ENCODE measurements at places on chromosomes 13 and 19.

- DNase-seq: no peak
Measured at GRCh38 chr13:113393226-113393562, 29.3 kb upstream of the GRTP1 start.

DNA sequence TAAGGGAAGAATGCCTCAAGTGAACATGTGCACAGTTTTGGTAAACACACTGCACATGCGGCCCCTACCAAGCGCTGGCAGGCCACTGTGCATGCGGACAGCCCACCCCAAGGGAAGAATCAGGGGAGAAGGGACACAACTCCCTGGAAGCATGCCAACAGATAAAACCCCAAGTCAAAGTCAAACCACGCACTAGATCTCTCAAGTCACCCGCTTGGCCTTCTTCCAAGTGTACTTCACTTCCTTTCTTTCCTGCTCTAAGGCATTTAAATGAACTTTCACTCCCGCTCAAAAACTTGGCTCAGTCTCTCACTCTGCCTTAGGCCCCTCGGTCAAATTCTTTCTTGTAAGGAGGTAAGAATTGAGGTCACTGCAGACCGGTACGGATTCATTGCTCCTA, 4.6 kb upstream of the RFXAP start:
- no peak for DNase-seq

GRCh38 chr13:84050536-84050935, 168.3 kb upstream of the SLITRK1 start:
- no peak for DNase-seq

DNA sequence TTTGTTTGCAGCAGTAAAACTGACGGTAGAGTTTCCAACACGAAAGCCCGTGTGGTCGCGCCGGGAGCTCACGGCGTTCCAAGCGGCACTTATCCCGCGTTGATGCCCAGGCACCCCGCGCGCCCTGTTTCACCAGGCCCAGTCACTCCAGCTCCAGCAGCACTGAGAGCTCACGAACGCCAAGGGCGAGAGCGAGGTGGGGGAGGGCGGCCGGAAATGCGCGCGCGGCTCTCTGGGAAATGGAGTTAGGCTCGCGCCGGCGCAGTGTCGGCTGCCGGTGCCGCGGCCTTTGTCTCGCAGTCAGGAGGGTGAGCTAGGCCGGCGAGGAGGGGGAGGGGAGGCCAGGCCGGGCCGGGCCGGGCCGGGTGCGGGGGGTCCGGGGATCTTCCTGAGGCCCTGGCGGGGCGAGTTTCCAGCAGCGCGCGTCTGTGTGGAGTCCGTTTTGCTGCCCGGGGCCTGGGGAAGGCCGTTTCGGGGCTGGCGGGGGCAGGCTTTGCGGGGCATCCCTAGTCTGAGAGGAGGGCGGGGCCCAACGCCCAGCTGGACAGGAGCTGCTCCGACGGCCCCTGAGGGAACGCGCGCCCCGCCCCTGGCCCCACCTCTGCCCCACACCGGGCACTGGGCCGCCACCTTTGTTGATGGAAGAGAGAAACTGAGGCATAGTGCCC, at the start of gene ZNF135:
TSS of gene ZNF135 (plus strand) at position 280 of the 668 bp plus-strand sequence. CDS start 721 bp downstream, outside the sequence.
- no peak for DNase-seq

Measured in cerebellar nuclear complex (tissue), 1 donor.